BJ (cell line): ENCODE measurements at places on chromosomes 16 and 17. TPM values are rescaled to one million over a fixed set of nuclear protein-coding genes. Genes with fewer than 3 reads are reported as not detected.

The SLC52A1 gene
- 0.13 and 0.23 TPM in 2 replicates for polyA plus RNA-seq

The SULT1A3 gene
- polyA plus RNA-seq, result 6.2 TPM in 2 replicates

The KCTD19 gene
- 0.06 TPM in 1 of 2 replicates, not detected in the other for polyA plus RNA-seq

The GRIN2A gene
- 0.04 TPM in 1 of 2 replicates, not detected in the other for polyA plus RNA-seq

The CALB2 gene
- 0.16 and 0.18 TPM in 2 replicates for polyA plus RNA-seq

The TNFRSF13B gene
- not detected in 2 replicates for polyA plus RNA-seq

The PRSS36 gene
- 0.22 and 0.39 TPM in 2 replicates for polyA plus RNA-seq

The SLC7A5 gene
- polyA plus RNA-seq, result 39.2 and 60.2 TPM in 2 replicates

The CHD9 gene
- polyA plus RNA-seq, result 13.1 and 30.0 TPM in 2 replicates

The GPS1 gene
- polyA plus RNA-seq, result 79.7 and 131 TPM in 2 replicates

The PLK1 gene
- polyA plus RNA-seq, result 21.7 and 54.0 TPM in 2 replicates

The DNAH2 gene
- polyA plus RNA-seq, result 0.09 and 0.10 TPM in 2 replicates

The CA4 gene
- not detected in 2 replicates for polyA plus RNA-seq
